ENCODE measurements at places on chromosomes 5 and 9.

- no peak for DNase-seq
Measured at GRCh38 chr5:40796487-40796889, 1.7 kb downstream of the PRKAA1 start.

DNA sequence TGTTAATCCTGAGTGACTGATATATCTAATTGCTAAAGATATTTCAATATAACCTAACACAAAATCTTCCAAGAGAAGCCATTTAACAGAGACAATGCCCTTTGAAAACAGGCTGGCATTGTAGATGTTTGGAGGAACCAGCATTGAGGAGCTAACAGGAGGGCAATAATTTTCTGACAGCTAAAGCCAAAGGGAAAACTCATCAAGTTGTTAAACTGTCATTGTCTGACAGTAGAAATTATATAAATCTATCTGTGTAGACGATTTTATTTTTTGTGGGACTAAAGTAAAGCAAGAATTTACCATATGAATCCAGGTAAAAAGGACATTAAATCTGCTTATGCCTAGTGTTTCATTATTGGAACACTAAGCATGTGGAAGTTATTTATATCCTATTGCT lies 500.2 kb upstream of the NMUR2 start:
- no peak for DNase-seq

- no peak for DNase-seq
Measured at GRCh38 chr9:27365707-27366376, 68.9 kb upstream of the EQTN start.

- DNase-seq = no peak
Measured at GRCh38 chr5:27845248-27845647, 806.9 kb upstream of the CDH9 start.

GRCh38 chr5:180329138-180329435 lies 24.0 kb downstream of the GFPT2 start:
- no peak for DNase-seq

DNA sequence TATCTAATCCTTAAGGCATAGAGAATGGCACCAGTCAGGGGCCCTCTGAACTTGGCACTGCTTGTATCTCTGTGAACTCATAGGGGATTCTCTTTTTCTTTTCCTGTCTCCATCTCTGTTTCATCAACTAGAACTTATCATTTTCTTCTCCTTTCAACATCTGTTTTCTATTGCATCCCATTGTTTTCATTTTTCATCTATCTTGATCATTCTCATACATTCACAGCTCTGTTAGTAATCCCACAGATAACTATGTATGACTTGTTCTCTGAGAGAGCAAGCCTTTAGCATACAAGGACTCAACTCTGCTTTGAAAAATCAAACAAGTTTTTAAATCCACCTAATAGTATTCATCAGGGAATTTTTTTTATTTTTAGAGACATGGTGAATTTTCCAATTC lies 264.3 kb downstream of the ARRDC3 start:
- DNase-seq = no peak

GRCh38 chr5:34959323-34959722 lies 30.0 kb downstream of the DNAJC21 start:
- no peak for DNase-seq

- no peak for DNase-seq
Measured at GRCh38 chr9:101403516-101404285, 5.0 kb downstream of the ZNF189 start.
